Lower leg skin (tissue), 4 donors: ENCODE measurements at places on chromosomes 7 and 10.
A peak's percentile ranks its signal among the peaks of the same experiment; 100 is the strongest.

GRCh38 chr7:79790656-79791262 is 337.3 kb upstream of the MAGI2 start:
- no peak for DNase-seq

DNA sequence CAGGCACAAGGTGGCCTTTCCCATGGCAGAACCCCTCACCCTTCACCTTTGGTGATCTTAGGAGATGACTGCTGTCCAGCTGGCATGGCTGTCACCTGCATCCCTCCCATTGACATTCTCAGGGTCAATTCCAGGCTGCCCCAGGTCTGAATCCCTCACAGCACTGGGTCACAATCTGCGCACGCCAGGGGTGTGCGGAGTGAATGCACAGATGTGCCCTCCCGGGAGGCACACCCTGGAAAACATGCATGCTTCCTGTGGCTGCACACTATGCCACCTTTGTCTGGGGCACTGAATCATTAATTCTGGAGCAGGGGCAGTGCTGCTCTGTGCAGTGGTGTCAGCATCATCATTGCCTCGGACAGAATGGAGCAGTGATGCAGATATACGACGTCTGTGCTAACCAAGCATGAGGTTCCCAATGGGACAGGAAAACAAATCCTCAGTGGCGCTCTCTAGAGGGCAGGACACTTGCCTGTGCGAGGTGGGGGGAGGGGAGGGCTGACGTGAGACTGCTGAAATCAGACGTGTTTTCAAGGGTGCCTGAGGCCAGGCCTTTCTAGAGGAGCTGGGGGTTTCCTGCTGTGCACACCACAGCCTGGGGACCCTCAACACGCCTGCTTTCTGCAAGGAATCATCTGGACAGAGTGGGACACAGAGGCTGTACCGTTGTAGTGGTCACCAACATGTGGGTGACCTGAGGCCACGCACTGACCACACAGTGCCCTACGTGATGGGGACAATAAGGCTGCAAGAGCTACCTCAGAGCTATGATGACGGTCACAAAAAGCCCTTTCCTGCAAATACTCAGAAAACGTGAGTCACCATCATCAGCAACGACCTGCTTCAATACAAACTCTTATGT is 77.9 kb downstream of the HIPK2 start:
- no peak for DNase-seq

DNA sequence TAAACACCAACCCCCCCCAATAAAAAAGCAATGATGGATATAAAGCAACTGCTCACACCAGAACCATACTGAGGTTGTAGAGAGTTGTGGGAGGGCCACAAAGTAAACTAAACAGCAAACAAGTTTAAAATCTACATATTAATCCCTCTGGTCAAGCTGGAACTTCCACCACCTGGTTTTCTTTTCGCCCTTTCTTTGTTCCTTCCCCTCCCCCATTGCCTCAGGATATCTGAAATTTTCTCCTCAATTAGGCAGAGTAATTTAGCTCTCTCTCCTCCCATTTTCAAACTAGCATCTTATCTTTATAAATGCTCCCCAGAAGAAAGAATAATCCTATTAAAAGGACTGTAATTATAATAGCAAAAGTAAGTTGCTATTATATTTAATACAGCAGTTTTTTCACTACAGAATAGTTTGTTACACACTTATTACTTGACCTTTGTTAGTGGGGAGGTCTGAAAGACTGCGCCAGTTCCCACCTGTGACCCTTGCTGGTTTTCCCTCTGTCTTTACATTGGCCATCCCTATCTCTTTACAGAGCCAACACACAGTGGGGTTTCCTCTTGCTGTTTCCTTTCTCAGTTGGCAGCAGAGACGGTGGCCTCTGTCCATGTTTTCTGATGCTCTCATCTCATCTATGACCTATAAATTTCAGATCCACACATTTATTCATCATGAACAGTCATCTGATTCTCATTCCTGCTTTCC is 235.4 kb downstream of the RNLS start:
- no peak for DNase-seq

- no peak for DNase-seq
These were observed 274.7 kb upstream of the MTPN start for GRCh38 chr7:136251826-136252225.

DNA sequence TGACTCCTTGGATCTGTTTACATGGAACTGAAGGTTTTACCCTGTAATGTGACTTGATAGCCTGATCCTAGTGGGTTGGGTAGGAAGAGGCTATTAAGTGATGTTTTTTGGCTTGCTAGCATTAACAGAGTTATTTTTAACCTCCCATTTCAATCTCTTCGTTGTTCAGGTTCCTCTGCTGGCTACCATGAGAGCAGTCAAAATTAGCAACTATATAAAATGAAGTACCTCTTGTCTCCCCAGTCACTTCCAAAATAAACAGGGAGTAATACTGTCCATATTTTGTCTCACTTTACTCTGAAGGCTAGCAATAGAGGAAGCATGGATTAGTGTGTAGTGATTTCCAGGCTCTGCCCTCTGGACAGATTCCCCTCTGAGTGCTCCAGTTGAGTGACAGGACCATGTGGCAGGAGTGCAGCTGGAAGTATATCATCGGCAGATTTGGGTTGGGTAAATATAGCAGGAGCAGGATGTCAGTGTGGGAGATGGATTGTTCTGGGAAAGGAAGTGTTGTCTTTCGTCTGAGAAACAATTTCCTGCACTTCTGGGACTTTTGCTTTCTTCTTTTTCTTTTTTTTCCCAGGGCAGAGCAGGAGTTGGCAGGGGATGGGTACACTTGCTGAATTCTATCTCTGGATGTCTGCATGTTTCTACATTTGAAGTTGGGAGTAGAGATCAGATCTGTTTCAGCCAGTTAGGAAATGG is 35.2 kb downstream of the GBF1 start:
- no peak for DNase-seq

DNA sequence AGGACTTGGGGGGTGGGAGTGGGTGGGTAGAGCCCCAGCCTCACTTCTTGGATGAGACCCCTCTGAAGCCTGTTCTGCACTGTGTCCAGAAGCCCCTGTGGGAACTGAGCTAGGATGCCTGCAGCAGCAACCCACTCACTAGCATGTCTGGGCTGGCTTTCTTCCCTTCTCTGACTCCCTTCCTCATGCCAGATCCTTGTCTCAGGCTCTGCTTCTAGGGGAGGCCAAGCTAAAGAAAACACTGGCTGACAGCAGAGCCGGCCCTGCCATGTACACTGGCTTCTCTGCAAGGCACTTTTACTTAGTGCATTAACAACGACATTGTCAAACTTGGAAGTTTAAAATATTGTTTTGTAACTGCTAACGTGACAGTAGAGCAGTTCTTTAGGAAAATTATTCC is 50.2 kb downstream of the ARHGAP22 start:
- no peak for DNase-seq

- no peak for DNase-seq
These were observed 153.5 kb downstream of the LSM5 start for GRCh38 chr7:32336726-32337125.

DNA sequence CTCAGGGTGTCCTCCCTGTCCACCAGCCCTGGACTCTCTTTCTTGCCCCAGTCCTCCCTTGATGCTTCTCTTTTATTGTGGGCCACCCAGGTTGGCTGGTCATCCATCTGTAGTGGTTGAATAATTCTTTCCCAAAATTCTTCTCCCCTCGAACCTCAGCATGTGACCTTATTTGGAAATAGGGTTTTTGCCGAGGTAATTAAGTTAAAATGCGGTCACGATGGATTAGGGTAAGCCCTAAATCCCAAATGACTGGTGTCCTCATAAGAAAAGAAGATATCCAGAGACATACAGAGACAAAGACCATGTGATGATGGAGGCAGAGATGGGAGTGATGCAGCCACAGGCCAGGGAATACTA is 74.3 kb downstream of the GFRA1 start:
- no peak for DNase-seq

DNA sequence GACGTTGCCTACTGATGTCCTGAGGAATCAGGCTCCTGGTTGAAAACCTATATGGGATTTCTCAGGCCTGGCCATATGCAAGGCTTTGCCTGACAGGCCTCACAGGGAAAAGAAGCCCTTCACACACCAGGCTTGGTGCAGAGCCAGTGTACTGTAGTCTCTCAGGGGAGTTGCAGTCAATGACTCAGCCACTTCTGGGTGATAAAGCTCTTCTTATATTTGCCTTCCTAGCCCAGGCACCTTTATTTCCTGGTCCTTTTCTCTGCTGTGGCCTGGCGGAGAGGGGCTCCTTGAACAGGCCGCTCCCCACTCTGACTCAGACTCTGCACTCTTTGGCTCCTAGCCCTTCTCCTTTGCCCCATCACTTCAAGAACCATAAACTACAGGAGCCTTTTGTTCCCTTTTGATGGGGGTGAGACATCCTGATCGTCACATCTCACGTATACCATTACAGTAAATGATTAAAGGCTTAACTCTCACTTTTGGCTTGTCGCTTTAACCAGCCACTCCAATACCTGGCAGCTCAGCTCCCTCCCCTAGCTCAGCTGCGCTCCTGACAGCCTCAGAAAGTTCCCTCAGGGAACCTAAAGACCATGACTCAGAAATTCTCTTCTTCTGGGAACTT is 33.5 kb downstream of the DPY19L1 start:
- DNase-seq = no peak

GRCh38 chr7:81605493-81605892 is 164.4 kb downstream of the HGF start:
- no peak for DNase-seq

- DNase-seq = peak; percentile 63
These were observed 43.9 kb downstream of the KCNH2 start for GRCh38 chr7:150934045-150934766.
